ENCODE measurements at places on chromosomes 5 and 9.

- DNase-seq = no peak
Measured at GRCh38 chr9:104974053-104974962, 46.4 kb upstream of the ABCA1 start.

DNA sequence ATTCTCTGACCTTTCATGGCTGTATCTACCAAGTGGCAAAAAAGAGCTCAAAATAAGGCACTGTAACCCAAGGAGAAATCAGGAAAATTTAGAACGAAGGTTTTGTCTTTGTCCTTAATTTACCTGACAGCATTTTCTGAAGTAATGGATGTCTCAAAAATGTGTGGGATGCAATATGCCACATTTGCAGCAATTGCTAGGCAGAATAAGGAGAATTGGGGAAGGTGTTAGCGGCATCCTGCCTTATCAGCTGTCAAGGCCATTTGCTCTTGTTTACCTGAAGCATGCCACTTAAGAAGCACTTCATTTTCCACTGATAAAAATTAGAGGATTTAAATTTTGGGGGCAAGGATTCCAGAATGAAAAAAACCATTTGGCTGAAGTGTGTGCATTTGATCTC, 39.0 kb downstream of the PDE8B start:
- DNase-seq = no peak

DNA sequence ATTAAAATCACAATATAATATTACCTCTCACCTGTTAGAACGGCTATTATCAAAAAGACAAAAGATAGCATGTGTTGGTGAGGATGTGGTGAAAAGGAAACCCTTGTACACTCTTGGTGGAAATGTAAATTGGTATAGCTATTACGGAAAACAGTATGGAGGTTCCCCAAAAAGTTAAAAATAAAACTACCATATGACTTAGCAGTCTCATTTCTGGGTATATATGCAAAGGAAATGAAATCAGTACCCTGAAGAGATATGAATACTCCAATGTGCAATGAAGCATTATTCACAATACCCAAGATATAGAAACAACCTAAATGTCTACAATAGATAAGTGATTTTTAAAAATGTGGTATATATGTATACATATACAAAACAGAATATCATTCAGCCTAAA, 199.9 kb downstream of the SNX18 start:
- no peak for DNase-seq

DNA sequence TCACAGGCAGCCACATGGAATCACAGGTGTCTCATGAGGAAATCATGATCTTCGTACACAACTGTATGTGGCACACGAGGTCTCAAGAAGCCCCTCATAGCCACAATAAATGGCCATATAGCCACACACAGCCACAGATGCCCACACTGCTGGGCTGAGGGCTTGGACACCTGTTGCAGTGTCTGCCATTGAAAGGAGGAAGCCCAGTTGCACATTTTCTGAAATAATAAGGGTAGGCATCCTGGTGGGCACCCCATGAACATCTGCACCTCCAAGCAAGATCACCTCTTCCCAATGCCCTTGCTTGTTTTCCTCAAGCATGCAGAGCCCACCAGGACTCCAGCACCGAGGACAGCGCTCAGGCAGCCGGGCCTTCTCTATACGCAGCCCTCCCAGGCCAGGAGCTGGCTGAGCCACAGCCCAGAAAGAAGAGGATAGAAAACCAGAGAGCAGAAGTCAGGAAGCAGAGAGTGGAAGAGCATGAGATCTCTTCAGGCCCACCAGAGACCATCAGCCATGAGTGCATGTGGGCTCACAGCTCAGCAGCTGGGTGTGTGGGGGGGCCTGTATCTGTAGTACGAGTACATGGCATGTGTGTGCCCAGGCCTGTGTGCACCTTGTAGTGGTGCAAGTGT, 1.0 kb upstream of the ACSL6 start:
- no peak for DNase-seq

DNA sequence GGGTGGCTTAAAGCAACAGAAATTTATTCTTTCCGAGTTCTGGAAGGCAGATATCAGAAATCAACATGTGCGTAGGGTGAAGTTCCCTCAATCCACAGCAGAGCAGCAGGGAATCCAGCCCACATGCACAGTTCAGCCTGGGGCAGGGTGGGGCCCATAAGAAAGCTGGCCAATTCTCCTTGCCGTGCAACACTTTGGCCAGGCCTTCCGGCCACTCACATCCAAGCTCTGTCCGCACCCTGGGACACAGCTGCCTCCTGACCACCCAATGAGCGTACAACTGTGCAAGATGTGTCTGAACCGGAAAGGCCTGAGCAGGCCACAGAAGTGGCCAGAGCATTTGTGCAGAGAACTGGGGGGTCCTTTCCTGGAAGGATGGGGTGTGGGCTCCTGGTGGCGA, 274.9 kb downstream of the GADD45G start:
- no peak for DNase-seq

GRCh38 chr9:84151236-84151635, 170.6 kb downstream of the RMI1 start:
- no peak for DNase-seq

- no peak for DNase-seq
Measured at GRCh38 chr5:6446042-6446441, 2.6 kb upstream of the UBE2QL1 start.

- no peak for DNase-seq
Measured at GRCh38 chr5:81391-82021, 10.5 kb upstream of the PLEKHG4B start.

GRCh38 chr5:73763300-73764032, 137.5 kb downstream of the ARHGEF28 start:
- no peak for DNase-seq

DNA sequence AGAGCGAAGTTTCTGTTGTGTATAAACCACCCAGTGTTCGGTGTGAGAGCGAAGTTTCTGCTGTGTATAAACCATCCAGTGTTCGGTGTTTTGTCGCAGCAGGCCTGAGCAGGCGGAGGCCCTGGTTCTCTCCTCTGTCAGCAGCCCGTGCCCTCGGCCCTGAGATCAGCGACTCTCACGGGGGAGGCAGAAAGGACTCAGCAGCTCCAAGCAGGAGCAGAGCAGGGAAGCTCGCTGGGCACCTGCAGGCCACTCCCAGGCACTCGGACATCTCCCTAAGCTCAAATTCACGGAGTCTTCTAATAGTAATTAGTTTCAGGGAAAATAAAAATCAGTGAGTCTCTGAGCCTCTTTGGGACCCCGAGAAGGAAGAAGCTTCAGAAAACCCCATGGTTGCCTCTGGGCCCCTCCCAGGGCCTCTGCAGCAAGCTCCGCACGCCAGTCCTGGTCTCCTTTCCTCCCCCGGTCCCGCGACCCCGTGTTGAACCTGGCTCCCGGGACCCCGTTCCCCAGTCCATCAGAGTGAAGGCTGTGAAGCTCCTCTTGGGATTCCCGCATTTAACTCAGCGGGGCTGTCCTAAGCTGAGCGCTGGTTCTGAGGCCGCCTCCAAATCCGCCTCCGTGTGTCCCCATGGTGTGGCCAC, 81.9 kb upstream of the ADAMTS2 start:
- DNase-seq = no peak

Data from NCI-H1048 (cell line).